Bone marrow (tissue), 2 donors: ENCODE measurements at places on chromosomes 3 and 15.

- DNase-seq: no peak
Observed at GRCh38 chr15:66099950-66100671, 153.4 kb downstream of the MEGF11 start.

DNA sequence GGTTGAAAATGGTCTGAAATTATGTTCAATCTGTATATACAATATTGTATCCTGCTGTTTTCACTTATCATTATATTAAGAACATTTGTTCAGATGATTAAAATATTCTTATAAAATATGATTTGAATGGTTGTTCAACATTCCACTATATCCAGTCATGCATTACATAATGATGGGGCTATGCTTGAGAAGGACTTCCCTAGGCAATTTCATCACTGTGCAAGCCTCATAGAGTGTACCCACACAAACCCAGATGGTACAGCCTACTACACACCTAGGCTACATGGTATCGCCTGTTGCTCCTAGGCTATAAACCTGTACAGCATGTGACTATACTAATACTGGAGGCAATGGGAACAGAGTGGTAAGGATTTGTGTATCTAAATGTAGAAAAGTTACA is 30.5 kb downstream of the SLC7A14 start:
- DNase-seq: no peak

GRCh38 chr15:72110355-72110754 is 7.6 kb downstream of the MYO9A start:
- no peak for DNase-seq

DNA sequence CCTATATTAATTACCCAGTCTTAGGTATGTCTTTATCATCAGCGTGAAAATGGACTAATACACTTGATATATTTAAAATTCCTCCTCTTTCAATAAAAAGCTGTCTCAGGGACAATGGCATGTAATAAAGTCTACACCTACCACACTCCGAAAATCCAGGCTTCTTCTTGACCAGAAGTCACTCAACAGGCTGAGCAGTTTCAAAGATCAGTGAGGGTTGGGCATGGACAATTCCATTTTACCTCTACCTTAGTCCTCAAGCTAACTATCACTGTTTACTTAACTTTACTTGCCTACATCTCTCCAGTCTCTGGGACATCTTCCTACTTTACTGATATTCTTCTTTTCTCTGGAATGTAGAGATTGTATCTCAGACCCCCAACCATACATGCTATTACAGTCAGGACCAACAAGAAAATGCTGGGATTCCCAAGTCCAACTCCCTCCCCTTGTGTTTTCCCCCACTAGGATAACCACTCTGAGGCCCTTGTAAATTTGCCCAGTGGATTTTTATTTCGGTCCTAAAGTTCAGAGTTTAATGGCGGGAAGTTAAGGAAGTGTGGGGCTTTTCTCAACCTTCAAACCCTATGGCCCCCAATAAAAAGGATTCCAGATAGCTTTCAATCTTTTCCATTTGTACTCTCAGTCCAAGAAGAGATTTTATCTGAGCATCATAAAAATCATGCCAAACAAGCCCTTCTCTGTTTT is 137.1 kb upstream of the TSC22D2 start:
- no peak for DNase-seq

DNA sequence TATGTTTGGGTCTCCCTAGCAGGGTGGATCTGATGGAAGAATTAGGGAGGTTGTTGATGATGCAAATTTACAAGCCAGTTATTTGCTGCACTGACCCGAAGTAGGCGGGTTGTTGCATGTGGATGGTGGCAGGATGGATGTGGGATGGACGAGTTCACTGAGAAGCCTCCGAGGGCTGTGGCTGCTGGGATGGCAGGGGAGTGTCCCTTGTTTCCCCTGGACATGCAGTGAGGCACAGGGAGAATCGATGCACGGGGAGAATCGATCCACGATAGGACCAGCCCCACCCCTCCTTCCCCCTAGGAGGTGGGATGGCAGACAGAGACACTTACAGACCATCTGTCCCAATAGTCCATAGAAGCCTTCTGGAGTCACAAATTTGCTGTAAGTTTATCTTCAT is 31.0 kb upstream of the KLF13 start:
- no peak for DNase-seq

- no peak for DNase-seq
Observed at GRCh38 chr3:60399292-60399691, 852.0 kb downstream of the FHIT start.

DNA sequence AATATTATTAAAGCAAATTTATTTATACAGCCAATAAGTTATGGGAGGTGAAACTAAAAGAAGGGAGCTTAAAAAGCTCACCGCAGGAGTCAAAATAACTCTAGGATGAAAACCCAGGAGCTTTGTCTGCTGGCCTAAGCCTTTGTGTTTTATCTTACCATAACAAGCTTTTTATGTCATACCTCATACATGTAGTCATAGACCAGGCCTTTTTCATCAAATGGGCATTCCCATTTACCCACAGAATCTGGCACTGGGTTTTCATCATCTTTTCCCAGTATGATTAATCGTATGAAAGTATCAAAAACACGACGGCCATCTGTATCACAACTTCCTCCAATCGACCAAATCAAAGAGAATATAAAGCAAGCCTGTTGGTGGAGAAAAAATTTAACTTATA is 122.8 kb downstream of the DNAH12 start:
- no peak for DNase-seq

DNA sequence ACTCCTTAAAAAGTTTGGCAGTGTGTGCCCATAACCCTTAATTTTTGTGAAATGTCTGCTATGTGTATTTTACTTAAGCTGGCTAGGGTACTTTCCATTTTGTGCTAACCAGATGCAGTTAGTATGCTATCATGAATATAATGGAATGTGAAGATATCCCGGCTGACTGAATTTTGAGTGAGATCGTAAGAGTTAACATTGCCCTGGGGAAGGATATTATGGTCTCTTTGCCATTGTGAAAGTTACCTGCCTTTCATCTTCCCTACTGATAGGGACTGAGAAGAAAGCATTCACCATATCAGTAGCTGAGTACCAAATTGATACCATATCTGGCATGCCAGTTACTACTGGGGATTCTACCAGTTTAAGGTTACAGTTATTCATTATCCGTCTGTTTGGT is 243.2 kb downstream of the UBE2E2 start:
- DNase-seq: no peak
